T-helper 9 cell (primary cell): ENCODE measurements at places on chromosomes 3 and 15.

DNA sequence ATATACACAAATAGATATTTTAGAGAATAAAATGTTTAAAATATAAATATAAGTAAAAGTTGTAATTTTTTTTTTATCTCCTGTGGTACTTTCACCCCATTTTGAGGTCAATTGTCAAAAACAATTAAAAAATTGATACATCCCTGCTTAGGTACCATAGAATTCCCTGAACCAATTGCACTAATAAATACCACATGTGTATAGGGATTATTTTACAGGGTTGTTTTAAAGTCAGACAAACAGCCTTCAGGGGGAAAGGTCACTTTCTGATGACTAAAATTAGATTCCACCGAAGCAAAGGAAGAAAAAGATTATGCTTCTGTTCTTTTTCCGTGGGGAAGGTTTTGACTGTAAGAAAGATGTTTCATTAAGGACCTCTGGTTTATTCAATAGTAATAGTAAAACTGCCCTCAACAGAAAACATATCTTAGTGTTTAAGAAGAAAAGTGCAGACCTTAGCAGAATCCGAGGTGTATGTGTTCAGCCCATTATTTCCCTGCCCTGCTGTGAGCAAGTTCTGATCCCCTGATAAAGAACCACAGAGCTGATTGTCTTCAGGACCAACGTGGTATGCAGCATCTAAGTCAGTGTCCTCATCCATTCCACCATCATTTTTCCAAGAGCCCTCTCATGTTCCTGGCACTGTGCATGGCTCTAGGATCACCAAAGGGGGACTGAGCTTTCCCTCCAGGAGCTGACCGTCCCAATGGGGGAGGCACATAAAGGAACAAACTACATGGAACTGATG, 132.9 kb upstream of the IL12A start:
- DNase-seq, result no peak

GRCh38 chr3:141656771-141657170, 81.3 kb upstream of the RNF7 start:
- DNase-seq, result no peak

DNA sequence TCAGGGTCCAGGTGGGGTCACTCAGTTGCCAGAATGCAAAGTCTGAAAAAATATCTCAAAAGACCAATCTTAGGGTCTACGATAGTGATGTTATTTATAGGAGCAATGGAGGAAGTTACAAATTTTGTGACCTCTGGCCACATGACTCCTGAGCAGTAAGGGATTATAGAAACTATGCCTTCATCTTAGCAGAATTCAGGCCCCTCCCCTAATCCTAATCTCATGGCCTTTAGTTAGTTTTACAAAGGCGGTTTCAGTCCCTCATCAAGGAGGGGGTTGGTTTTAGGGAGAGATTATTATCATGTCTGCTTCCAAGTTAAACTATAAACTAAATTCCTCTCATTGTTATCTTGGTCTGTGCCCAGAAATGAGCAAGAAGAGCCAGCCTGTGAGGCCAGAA, 5.9 kb upstream of the DCP1A start:
- no peak for DNase-seq

- DNase-seq, result no peak
These were observed 36.4 kb downstream of the ST8SIA2 start for GRCh38 chr15:92430069-92430440.

GRCh38 chr3:173191611-173192010, 50.6 kb upstream of the SPATA16 start:
- DNase-seq, result no peak

GRCh38 chr3:98029083-98029482, 6.0 kb downstream of the GABRR3 start:
- no peak for DNase-seq

GRCh38 chr3:35254917-35255316, 384.4 kb upstream of the ARPP21 start:
- no peak for DNase-seq

- DNase-seq, result no peak
These were observed 50.5 kb upstream of the SPSB4 start for GRCh38 chr3:141000686-141001085.

DNA sequence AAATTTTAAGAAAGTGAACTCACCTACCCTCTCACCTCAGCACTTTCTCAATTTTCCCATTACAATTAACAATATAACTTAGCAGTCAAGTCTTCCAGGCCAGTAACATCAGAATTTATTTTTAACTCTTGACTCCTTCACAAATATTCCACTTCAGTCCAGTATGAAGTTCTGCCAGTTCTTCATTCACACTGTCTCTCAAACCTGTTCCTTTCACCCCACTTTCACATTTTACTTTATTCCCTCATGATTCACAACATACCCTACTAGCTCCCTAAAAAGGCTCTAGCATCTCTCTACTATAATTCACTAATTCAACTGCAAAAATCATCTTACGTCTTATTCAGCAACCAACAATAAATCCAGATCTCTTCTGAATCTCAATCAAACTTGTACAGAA, 3.8 kb downstream of the GSK3B start:
- DNase-seq, result no peak

GRCh38 chr3:66797889-66798560, 200.1 kb upstream of the KBTBD8 start:
- DNase-seq, result no peak

- DNase-seq, result no peak
These were observed 7.0 kb downstream of the GPR160 start for GRCh38 chr3:170044795-170045244.

- DNase-seq, result no peak
These were observed 105.4 kb downstream of the ABHD5 start for GRCh38 chr3:43796041-43796596.

GRCh38 chr15:64222573-64223366, 59.9 kb upstream of the PPIB start:
- DNase-seq, result no peak

DNA sequence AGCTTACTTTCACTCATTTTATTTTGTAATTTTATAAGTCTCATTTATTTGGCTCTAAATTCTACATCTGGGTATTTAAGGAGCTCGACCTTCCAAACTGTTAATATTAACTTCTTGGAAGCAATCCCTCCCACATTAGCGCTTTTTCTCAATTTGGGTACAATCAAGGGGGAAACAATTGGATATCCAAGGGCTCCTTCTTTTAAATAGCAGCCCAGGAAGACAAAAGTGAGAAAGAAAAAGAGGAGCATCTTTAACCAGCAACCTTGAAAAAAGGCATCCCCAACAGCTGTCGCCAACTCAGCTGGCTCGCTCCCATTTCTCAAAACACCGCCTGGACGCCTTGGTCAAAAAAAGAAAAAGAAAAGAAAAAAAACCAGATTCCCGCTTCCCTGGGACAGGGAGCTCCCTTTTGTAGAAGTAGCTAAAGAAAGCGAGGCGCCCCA, 873 bp downstream of the C3orf70 start:
- no peak for DNase-seq

- no peak for DNase-seq
These were observed 278.1 kb upstream of the P2RY1 start for GRCh38 chr3:152556731-152557254.

- DNase-seq, result no peak
These were observed 37.0 kb downstream of the CORO2B start for GRCh38 chr15:68615811-68616210.

GRCh38 chr3:189108735-189109134, 63.0 kb upstream of the TPRG1 start:
- DNase-seq, result no peak

- DNase-seq, result no peak
These were observed 145.4 kb upstream of the PROK2 start for GRCh38 chr3:71930056-71930991.

GRCh38 chr3:100745617-100746016, 36.3 kb downstream of the TFG start:
- no peak for DNase-seq

- DNase-seq, result no peak
These were observed 78.1 kb downstream of the AAGAB start for GRCh38 chr15:67176195-67176971.

GRCh38 chr15:40762919-40763800, 708 bp upstream of the GCHFR start:
- DNase-seq, result peak; percentile 46

DNA sequence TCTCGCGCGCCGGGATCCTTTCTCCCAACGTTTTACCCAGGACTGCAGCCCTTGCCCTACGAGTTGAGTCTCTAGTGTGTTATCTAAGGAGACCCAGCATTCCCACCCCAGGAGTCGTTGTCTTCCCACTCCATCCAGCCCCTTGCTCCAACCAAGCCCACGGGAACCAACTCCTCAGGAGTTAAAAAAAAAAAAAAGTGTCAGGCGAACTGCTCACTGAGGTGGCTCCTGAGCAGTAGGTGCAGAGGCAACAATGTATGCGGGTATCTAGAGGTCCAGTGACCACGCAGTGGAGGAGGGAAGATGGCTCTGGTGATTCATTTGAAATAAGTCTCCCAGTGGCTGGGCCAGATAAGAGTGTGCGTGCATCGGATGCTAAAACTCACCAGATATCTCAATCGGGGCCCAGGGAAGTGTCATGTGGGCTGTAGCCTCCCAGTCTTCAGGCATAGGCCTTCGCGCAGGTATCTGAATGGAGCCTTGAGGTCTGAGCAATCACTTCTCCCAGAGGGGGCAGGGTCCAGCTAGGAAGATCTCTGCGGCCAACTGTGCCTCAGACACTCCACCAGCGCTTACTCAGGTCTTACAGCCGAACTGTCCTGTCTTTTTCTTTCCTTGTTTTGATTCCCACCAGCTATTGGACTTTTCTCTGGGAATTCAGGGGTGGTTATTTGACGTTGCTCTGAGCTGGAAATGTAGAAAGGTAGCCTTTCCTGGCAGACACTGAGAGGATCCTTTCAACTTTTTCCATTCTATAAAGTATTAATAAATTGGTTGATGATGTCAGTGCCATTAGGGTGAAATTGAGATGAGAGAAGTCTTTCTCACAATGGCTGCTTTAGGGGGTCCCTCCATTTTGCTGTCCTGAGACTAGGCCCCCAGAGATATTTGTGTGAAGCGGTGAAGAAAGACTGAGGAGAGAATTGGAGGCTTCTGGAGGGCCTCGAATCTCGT, 21.0 kb downstream of the ZIC4 start:
- no peak for DNase-seq

GRCh38 chr15:90192961-90193786, 8.0 kb upstream of the SEMA4B start:
- DNase-seq, result no peak

DNA sequence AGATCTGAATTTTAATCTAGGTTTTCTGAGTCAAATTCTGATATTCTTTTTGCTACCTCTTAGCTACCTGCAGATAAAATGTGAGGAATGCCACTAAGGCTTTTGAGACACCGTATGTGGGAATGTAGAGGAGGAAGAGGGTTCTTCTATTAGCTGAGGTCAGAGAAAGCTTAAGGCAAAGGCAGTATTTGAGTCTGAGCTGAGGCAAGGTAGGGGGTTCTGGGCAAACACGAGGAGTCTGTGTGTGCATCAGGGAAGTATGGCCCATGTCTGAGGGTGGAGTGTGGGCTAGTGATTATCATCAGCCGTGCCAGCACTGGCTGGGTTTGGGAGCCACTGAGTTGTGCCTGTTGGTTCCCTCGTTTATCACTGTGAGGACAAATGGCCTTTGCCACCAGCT, 181.1 kb downstream of the SOX2 start:
- DNase-seq, result no peak

GRCh38 chr15:60648928-60649679, 170.2 kb upstream of the ICE2 start:
- no peak for DNase-seq

- DNase-seq, result no peak
These were observed 138.3 kb downstream of the PTPRG start for GRCh38 chr3:61699622-61700021.

GRCh38 chr3:18419232-18419631, 5.9 kb downstream of the SATB1 start:
- DNase-seq, result no peak

GRCh38 chr3:179181993-179182551, 33.9 kb downstream of the PIK3CA start:
- no peak for DNase-seq

DNA sequence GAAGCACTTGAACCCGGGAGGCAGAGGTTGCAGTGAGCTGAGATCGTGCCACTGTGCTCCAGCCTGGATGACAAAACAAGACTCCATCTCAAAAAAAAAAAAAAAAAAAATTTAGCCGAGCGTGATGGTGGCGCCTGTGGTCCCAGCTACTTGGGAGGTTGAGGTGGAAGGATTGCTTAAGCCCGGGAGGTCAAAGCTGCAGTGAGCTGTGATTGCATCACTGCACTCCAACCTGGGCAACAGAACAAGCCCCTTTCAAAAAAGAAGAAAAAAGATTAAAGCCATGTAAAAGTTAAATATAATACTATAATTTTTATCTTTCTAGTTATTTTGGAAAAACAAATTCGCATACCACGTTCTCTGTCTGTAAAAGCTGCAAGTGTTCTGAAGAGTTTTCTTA, 61.9 kb upstream of the SKIL start:
- DNase-seq, result no peak

DNA sequence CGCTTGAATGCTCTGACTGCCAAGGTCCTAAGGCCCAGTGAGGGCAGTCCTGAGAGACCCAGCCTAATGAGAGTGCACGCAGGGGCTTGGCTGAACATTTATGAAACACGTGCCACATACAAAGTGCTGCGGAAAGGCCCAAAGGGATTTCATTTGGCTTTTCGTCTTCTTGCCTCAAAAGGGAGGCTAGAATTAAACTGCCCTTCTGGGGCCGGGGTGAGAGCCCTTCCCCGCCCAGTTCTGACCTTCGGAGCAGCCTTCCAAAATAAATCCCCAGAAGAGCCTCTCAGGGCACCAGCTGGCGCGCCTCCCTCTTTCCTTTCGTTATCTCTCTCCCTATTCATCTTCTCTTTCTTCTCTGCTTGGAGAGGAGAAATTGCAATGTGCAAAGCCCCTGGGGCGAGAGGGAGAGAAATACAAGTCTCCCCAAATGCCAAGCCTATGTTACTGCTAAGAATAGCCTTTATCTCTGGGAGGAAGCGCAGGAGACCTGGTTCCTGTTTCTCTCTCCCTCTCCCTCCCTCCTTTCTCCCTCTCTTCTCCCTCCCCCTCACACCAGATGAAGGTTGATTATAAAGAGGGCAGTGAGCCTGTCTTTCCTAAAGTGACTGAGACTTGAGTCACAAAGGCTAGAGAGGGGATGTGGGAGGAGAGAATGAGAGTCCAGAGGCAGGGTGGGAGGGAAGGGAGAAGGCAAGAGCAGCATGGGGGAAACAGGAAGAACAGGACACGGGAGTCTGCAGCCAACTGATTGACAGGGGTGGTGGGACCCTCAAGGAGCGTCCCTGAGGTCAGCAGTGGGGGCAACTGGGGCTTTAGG, 36.7 kb upstream of the NDUFB4 start:
- no peak for DNase-seq

- DNase-seq, result no peak
These were observed 632.9 kb downstream of the EPHA3 start for GRCh38 chr3:89740080-89740880.

- no peak for DNase-seq
These were observed 51.4 kb upstream of the IQSEC1 start for GRCh38 chr3:13124631-13125030.

DNA sequence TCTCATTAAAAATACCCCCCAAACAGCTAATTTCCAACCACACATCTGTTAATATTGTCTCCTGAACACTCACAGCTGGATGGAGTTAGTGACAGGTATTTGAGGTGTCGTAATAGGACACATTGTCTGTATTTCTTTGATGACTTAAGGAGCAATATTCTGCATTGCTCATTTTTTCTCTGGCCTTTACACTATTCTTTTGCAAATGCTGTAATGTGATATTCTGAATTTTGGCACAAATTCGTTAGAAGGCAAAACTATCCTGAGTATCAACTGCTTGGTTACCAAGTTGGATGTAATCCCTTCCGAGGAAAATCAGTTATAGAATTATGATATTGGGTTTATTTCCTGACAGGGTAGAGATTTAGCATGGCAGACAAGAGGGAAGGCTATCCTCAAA, 1030.2 kb downstream of the MCTP2 start:
- no peak for DNase-seq

- no peak for DNase-seq
These were observed 77.7 kb upstream of the FAM174B start for GRCh38 chr15:92733090-92733933.

- DNase-seq, result no peak
These were observed 5.4 kb downstream of the TKT start for GRCh38 chr3:53250453-53250852.
